ENCODE measurements at places on chromosomes 2 and 18. TPM values are rescaled to one million over a fixed set of nuclear protein-coding genes. Genes with fewer than 3 reads are reported as not detected.
A peak's percentile ranks its signal among the peaks of the same experiment; 100 is the strongest.

DNA sequence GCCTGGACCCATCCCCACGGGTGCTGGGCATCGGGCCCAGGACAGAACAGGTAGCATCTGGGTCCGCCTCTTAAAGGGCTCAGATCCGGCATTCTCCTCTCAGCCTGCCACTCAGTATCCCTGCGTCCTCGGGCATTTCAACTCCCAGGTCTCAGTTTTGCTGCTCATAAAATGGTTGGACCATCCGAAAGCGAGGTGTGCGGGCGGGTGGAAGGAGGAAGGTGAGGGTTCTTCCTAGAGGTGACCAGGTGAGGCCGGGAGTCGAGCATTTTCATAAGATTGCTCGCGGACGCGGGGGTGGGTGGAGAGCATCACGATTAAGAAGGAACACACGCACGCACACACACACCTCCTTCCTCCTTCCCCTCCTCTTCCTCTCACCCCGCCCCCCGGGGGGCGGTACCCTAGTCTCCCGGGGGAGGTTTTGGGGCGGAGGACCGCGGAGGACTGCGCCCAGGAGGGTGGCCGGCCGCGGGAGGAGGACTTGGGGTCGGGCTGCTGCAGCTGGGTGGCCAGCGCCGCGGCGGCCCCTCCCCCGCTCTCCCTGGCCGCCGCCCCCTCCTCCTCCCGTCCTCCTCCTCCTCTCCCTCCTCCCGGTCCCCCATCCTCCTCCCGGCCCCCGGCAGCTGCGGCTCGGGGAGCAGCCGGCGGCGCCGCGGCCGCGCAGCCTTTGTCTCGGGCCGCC lies 97.9 kb upstream of the GPR45 start:
- DNase-seq = peak; percentile 56

GRCh38 chr18:13300029-13300428 lies 81.5 kb downstream of the LDLRAD4 start:
- no peak for DNase-seq

- DNase-seq = no peak
Observed at GRCh38 chr2:59630789-59631188, 922.7 kb downstream of the BCL11A start.

The RESP18 gene
- polyA plus RNA-seq = not detected

DNA sequence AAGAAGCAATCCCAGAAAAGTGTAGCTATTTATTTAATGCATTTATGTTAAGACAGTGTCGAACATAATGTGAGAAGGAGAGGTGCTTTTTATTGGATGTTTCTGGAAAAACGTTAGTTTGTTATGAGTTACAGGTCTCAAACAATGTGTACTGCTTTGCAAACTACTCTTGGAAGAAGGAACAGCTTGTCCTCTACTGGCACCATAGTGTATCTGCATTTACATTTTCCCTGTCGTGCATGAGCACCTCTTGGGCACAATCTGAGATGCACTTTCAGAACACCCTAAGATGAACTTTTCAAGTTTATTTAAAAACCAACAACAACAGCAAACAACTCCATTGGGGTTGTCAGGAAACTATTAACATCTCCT lies 22.8 kb downstream of the CCNYL1 start:
- no peak for DNase-seq

GRCh38 chr18:25229081-25229480 lies 122.9 kb downstream of the ZNF521 start:
- DNase-seq = peak; percentile 62

The MLPH gene
- 0.44 TPM for polyA plus RNA-seq

The CROCC2 gene
- polyA plus RNA-seq = 0.28 TPM

GRCh38 chr2:160052531-160052930 lies 9.9 kb downstream of the PLA2R1 start:
- DNase-seq = no peak

The CD8A gene
- 0.23 TPM for polyA plus RNA-seq

DNA sequence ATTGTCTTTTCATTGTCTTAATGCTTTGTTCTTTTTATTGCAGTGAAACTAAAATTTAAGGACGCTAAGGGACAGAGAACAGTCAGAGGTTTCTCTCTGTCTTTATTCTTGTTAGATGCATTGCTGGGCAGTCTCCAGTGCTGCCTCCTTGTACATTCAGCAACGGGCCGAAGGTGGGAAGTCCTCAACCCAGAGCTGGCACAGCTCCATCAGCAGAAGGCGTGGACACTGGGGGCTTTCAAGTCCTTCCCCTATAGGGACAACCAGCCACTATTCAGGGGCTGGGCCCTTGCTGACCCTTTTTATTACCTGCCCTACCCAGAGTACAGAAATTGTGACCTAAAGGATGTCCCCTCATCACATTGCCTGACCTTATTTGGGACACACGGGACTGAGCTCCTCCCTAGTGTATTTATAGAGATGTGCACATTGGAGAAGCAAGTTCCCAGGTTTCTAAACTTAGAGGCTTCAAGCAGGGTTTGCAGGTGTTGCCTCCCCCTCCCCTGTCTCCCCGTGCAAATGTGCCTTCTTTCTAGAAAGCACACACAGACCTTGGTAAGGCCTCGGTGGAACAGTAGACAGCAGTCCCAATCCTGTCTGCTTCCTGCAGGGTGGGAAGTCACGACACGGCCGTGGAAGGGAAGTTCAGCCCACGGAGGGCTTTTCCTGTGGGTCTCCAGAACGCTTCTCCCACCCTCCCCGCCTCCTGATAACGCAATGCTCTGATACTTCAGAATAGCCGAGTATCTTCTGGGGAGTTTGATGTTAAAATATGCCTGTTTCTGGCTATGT lies 68.2 kb downstream of the ZCCHC2 start:
- no peak for DNase-seq

DNA sequence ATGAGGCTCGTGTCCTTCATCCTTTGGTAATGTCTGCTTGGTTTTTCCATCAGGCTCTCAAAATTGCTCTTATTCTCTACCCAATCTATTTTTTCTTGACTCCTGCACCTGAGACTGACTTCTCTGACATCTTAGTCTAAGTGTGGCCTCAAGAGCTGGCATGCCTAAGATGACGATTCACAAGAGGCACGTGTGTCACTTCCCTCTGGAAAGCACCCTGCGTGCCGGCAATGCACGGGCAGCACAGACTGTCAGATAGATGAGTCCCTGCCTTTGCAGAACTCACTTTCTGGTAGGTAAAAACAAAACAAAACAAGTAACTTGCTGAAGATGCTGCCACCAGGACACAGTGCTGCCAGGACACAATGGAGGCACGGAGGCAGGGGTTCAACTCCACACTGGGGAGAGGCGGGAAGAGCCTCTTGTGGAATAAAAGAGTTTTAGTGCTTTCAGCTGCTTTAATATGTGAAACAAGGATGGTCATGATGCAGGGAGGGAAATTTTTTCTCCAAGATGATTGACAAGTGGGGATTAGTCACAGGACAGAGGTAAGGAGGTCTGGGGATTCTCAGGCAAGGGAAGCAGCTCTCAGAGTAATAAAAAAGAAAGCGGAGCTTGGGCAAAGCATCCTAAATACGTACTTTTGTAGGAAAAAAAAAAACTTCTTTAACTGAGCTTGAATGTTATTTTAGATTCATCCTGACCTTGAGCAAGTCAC lies 27.3 kb downstream of the CYB5A start:
- no peak for DNase-seq

- no peak for DNase-seq
Observed at GRCh38 chr2:226932443-226932842, 96.6 kb downstream of the RHBDD1 start.

DNA sequence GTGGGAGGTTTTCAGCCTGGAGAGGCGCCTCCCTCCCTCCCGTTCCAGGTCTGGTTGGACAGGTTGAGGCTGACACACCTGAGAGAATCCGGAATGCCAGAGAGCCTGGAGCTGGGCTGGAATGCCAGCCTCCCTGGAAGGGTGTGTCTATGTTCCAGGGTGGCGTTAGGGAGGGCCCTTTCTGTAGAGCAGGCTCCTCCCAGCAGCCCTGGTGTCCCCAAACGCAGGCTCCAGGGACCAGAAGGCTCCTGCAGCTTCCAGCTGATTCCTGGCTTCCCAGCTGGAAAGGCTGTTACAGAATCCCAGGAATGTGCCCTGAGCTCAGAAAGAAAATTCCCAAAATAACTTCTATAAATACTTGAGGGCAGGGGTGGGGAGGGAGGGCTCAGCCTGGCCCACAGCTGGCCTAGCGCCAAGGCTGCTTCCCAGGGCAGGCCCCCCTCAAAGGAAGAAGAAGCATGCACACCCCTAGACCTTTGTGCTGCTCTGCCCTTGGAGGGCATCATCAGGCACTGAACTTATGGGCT lies 85.4 kb downstream of the STPG4 start:
- peak; percentile 85 for DNase-seq

- no peak for DNase-seq
Observed at GRCh38 chr2:65681503-65681902, 249.1 kb upstream of the SPRED2 start.

The BOLL gene
- 1.2 TPM for polyA plus RNA-seq

The SEMA4F gene
- 3.1 TPM for polyA plus RNA-seq

GRCh38 chr2:170576296-170576695 lies 138.8 kb upstream of the SP5 start:
- no peak for DNase-seq

- no peak for DNase-seq
Observed at GRCh38 chr2:162677476-162677875, 161.1 kb downstream of the KCNH7 start.

DNA sequence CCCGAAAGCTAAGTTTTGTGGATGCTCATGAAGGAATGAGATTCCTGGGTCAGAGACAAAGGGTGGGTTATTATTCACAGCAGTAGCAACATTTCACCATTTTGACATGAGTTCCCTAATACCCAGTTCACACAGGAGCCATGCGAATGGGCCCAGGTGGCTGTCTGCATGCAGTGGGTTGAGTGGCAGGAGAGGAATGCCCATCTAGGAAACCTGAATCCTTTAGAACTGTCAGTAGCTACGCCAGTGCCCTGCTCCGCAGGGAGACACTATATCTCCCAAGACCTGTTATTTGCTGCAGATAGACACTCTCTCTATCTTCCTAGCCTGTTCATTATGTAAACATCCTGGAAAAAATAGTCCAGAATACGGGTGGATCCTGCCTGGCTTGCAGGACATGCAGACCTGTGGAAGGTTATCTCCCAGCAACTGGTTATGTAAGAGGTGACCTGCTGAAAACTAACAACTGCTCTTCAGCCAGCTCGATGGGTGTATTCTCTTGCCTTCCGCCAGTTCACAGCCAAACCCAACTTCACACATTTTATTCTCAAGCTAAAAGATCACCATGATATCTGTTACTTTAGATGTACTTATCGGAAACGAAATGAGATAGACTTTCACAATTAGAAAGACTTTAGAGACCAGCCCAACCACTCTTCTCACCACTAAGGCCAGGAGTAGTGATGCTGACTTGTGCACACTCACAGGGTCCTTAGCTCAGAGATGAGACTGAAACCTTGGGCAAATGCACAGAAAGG lies 59.1 kb downstream of the MBP start:
- no peak for DNase-seq

GRCh38 chr2:85987266-85988174 lies 98.7 kb upstream of the ST3GAL5 start:
- no peak for DNase-seq

GRCh38 chr2:67895227-67895941 lies 167.4 kb downstream of the C1D start:
- DNase-seq = peak; percentile 24

DNA sequence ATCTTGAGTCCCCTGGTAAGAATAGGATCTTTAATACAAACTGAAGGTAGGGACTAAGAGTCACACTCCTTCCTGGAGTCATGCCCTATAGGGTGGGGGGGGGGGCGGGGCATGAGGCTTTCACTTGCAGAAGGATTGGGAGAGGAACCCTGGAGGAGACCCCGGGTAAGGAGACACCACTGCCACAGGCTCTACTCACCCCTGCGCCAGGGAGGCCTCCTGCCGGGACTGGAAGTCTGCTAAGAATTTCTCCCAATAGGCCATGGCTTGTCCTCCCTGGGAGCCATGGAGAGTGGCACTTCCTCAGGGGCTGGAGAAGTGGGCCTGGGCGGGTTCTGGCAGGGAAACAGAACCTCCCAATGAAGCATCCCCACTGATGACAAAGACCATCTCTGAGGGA lies 645.3 kb upstream of the RAB6C start:
- no peak for DNase-seq

The AAK1 gene
- 17.7 TPM for polyA plus RNA-seq

- DNase-seq = no peak
Observed at GRCh38 chr18:76442413-76443171, 52.5 kb downstream of the ZNF516 start.

GRCh38 chr18:51009072-51009471 lies 20.9 kb upstream of the SMAD4 start:
- DNase-seq = no peak

The KLHL41 gene
- 2,863 TPM for polyA plus RNA-seq

DNA sequence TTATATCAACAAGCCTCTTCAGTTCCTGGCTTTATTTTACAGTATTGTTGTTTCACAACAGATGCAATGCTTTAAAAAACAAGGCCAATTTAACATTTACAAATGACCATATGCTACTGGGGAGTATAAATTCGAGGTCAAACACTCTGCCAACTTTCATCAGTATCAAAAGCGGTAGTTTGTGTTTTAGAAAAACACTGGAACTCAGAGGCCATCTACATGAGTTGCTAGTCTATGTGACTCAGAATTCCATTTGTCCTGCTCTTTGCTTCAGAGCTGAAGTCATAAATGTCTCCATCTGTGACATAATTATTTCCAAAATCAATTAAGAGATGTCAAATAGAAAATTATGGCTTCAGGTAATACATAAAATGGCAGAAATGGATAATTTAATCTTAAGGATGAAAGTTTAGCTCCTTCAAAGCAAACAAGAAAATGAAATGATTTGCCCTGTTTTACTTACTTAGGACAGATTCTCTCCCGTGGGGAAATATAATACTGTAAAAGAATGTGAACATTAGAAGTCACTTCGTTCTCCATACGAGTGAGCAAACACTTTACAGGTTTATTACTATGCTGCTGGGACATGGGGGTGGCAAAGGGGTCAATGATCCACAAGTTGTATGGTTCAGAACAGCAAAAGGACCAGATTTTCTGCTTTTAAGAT lies 3.7 kb downstream of the MEX3C start:
- peak; percentile 29 for DNase-seq

DNA sequence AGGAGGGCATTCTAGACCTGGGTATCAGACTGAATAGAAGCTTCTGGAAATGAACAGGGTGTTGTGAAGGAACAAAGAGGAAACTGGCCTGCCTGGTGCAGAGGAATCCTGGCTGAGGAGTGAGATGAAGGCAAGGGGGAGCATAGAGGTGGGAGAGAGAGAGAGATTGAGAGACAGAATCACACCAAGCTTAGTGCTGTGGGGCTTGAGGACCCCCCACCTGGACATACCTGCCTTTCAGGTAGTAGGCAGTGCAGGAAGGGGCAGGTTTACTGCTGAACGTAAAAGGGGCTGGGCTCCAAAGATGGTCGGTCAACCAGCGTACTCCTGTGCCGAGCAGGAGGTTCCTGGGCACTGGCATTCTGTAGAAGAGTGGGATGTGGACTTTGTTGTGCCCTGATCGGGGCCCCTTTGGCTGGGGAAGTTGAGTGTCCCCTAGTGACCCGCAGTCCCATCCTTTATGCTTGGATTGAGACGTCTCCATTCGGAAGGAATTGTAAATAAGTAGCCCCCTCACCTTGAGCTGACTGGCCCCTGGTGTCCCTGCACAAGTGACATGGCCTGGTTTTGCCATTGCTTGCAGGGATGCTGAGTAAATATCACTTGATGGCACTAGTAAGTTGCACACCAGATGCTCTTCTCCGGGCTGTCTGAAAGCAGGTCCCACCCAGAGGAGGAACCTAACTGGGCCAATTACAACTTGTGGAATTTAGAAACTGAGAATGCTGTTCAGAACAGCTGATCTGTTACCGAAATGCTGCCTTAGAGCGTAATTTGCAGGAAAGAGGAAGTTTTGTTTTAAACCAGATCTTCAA lies 1.4 kb downstream of the UBE2F start:
- peak; percentile 41 for DNase-seq

GRCh38 chr2:40261042-40261441 lies 190.8 kb downstream of the SLC8A1 start:
- no peak for DNase-seq

- DNase-seq = no peak
Observed at GRCh38 chr2:10125842-10126631, 3.5 kb downstream of the RRM2 start.

Measured in muscle of back (tissue), 13 donors.